ENCODE measurements at places on chromosomes 2 and 18.

DNA sequence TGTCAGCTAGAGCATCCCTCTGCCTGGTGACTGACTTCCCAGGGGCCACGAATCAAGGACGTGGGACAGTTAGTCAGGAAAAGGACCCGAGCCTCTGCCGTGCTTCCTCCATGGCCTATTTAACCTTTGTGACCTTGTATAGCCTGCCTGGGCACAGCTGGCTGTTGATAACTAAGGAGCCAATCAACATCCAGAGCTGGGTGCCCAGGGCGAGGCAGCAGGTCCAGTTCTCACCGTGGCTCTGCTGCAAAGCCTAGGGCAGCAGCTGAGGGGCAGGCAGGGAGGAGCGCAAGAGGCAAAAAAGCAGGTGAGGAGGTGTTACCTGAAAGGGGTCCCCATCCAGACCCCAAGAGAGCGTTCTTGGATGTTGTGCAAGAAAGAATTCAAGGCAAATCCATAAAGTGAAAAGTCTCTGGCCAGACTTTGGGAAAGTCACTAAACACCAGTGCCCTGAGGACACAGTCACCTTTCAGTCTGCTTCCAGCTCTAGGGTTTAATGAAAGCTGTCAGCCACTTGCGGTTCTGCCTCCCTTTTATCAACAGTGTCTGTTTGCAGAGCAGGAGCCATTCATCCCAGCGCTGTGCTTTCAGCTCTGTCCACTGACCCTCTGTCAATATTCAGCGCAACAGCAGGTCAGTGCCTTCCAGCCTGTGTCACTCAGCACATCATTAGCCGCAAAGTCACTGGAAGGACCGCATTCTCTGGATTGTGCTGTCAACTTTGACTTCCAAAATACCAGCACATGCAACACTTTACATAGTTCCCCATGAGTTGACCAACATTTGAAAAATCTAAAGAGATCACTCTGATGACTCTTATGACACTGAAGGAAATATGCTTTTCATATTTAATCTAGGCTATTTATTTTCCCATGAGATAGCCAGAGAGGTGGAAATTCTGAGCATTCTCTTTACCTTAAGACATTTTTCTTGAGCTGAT lies 38.6 kb upstream of the ASAP2 start:
- no peak for DNase-seq

DNA sequence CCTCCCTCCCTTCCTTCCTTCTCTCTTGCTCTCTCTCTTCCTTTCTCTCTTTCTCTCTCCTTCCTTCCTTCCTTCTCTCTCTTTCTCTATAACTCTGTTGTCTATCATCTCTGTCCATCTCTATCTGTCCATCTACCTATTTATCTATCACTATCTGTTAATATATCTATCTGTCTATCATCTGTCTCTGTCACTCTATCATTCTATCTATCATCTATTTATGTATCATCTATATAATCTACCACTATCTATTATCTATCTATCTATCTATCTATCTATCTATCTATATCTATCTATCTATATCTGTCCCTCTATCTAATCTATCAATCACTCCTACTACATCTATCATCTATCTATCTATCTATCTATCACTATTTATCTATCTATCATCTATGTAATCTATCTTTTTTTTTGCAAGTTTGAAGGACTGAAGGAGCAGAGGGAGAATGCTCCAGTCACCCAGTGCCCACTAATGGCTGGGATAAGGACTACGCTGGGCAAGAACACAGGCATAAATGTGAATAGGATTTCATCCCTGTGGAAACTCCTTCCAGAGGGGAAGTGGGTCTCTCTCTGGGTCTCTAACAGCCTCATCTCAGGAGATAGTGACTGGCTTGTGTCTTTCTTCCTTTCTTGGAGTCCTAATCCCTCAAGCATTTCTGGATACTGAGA lies 427.0 kb downstream of the LPIN1 start:
- no peak for DNase-seq

- DNase-seq: no peak
These were observed 166.6 kb upstream of the NCKAP5 start for GRCh38 chr2:133734716-133735495.

- DNase-seq: no peak
These were observed 4.8 kb upstream of the MRPL44 start for GRCh38 chr2:223952280-223952968.

GRCh38 chr2:103265521-103265920 lies 503.7 kb downstream of the TMEM182 start:
- no peak for DNase-seq

GRCh38 chr2:48504647-48505327 lies 25.2 kb upstream of the STON1 start:
- DNase-seq: no peak

DNA sequence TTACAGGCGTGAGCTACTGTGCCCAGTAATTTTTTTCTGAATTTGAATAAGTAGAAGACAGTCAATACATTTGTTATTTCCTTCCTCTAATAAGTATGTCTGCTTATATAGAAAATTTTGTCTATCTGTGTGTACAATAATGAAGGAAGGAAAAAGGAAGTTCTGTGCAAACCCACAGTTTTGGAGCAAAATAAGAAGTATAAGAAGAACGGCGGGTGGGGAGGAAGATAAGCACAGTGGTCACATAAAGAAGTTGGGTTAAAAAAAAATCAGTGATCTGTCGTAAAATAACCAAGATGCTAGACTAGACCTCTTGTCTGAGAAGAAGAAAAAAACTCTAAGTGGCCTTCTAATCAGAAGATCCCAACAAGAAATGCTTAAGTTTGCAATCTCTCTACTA lies 20.2 kb downstream of the MGAT4A start:
- no peak for DNase-seq

- no peak for DNase-seq
These were observed 17.0 kb upstream of the BCL2 start for GRCh38 chr18:63336366-63337099.

DNA sequence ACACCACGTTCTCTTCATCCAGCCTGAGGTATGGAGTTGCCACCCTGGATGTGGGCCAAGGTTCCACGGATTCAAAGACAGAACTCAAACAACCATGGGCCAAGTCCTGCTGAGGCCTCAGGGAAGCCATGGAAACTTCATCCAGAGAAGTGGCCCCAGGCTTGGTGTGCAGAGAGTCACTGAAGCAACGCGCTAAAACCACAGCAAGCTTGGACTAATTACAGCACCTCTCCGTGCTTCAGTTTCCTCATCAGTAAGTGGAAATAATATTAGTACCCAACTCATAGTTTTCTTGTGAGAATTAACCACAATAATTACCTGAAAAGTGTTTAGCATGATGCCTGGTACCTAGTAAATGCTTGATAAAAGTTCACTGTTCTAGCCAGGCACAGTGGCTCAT lies 19.2 kb upstream of the AP1S3 start:
- no peak for DNase-seq

GRCh38 chr18:5508821-5509220 lies 35.0 kb downstream of the EPB41L3 start:
- DNase-seq: no peak

GRCh38 chr2:14134771-14135170 lies 497.7 kb upstream of the LRATD1 start:
- DNase-seq: no peak

DNA sequence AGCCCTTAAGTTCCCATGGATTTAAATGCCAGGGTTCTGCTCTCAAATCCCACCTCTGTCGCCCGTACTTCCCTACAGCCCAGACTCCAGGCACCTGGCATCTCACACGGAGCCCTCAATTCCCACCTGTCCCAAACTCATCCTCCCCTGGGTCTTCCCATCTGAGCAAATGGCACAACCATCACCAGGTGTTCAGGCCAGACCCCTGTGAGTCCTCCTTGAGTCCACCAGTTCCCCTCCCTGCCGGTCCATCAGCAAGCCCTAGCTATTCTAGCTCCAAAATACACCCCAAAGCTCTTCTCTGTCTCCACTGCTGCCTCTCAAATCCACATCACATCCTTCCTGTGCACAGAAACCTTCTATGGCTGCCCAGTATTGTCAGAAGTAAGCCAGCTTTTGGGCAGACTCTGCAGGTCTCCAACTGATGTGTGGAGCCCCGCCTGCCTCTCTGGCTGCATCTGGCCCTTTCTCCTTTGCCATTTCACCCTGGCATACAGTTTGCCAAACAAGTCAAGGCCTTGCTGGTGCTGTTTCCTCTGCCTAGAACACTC lies 67.7 kb downstream of the DNMT3A start:
- DNase-seq: no peak

DNA sequence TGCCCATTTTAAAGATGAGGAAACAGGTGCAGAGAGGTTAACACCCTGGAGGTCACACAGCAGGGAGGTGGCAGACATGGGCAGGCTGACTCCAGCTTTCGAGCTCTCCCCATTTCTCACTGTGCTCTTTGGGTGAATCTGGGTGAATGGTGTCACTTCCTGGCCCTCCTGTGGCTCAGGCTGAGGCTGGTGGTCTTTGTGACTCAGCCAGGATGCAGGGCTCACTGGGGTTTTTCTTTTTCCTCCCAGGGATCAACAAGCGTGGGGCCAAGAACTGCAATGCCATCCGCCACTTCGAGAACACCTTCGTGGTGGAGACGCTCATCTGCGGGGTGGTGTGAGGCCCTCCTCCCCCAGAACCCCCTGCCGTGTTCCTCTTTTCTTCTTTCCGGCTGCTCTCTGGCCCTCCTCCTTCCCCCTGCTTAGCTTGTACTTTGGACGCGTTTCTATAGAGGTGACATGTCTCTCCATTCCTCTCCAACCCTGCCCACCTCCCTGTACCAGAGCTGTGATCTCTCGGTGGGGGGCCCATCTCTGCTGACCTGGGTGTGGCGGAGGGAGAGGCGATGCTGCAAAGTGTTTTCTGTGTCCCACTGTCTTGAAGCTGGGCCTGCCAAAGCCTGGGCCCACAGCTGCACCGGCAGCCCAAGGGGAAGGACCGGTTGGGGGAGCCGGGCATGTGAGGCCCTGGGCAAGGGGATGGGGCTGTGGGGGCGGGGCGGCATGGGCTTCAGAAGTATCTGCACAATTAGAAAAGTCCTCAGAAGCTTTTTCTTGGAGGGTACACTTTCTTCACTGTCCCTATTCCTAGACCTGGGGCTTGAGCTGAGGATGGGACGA lies 13.2 kb downstream of the ITM2C start:
- no peak for DNase-seq

GRCh38 chr2:177419274-177419673 lies 26.7 kb downstream of the AGPS start:
- DNase-seq: no peak

- DNase-seq: no peak
These were observed 28.0 kb upstream of the SCYGR1 start for GRCh38 chr2:227415538-227416424.

Measured in activated naive CD4-positive, alpha-beta T cell (primary cell).